T-helper 9 cell (primary cell): ENCODE measurements at places on chromosomes 7 and 10.

DNA sequence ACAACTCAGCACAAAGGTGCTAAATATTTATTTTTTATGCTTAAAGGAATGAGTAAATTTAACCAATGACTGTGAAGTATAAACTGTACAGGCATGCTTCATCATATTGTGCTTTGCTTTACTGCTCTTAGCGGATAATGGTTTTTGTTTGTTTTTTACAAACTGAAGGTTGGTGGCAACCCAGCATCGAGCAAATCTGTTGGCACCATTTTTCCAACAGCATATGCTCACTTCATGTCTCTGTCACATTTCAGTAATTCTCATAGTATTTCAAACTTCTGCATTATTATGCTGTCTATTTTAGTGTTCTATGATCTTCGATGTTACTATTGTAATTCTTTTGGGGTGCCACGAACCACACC lies 22.8 kb downstream of the BRAF start:
- DNase-seq: no peak

GRCh38 chr7:100855515-100855914 lies 3.0 kb downstream of the SLC12A9 start:
- DNase-seq: no peak

DNA sequence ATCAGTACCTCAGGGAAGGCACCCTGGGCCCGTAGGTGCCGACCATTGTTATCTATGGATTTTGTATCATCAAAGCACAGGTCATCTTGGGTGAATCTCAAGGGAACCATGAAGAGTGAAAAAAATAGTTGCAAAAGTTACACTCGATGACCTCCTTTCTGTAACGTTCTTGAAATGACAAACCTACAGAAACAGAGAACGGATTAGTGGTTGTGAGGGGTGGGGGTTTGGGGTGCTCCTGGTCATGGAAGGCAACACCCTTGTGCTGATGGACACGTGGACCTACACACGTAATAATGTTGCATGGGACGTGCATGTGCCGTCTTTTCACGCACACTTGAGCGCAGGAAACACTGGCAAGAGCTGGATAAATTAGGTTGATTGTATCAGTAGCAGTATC lies 655.9 kb downstream of the SDK1 start:
- DNase-seq: no peak

GRCh38 chr10:64369885-64370773 lies 848.9 kb downstream of the REEP3 start:
- no peak for DNase-seq

DNA sequence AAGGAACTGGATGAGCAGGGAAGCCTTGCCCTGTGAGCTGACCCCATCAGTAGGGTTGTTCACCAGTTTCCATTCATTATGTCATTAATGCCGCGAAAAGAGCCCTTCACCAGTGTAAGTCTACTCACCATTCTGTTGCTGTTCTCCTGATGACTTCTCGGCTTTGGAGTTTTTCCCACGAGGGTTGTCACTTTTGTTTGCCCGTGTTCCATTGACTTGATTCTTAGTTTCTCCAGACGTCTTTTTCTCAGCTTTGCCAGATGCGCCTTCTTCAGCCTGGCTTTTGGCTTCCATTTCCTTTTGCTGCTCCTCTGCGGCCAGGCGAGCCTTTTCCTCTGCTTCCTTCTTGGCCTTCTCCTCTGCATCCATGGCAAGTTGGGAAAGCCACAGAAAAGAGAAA lies 128.8 kb downstream of the PPP1R17 start:
- no peak for DNase-seq

GRCh38 chr7:80286611-80287010 lies 152.0 kb downstream of the GNAI1 start:
- DNase-seq: no peak

- DNase-seq: no peak
These were observed 116.3 kb upstream of the BTBD16 start for GRCh38 chr10:122154545-122155366.

GRCh38 chr7:4093483-4093882 lies 588.6 kb upstream of the FOXK1 start:
- no peak for DNase-seq

DNA sequence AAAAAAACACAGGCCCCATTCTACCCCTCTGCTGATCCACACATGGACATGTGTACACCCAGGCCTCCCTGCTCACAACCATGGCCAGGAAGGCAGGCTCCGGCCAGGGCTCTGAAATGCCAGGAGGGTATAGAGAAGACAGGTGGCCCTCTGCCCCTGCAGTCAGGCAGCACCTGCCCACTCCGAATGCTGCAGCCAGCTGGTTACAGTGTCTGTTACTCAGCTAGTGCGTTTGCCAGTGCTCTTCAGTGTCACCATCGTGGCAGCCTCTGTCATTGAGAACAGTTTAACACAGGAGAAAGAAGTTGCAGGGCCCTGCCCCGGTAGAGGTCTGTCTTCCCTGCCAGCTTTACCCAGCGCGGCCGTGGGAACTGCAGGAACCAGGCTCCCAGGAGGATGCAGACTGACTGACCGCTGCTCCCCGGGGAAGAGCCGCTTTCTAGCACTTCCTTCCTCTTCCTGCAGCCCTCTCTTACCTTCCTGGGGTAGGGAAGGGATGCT lies 128.8 kb upstream of the FAM20C start:
- no peak for DNase-seq

- DNase-seq: no peak
These were observed 423 bp downstream of the LSM5 start for GRCh38 chr7:32489788-32490126.

GRCh38 chr7:135260930-135261721 lies 27.5 kb downstream of the STRA8 start:
- no peak for DNase-seq

DNA sequence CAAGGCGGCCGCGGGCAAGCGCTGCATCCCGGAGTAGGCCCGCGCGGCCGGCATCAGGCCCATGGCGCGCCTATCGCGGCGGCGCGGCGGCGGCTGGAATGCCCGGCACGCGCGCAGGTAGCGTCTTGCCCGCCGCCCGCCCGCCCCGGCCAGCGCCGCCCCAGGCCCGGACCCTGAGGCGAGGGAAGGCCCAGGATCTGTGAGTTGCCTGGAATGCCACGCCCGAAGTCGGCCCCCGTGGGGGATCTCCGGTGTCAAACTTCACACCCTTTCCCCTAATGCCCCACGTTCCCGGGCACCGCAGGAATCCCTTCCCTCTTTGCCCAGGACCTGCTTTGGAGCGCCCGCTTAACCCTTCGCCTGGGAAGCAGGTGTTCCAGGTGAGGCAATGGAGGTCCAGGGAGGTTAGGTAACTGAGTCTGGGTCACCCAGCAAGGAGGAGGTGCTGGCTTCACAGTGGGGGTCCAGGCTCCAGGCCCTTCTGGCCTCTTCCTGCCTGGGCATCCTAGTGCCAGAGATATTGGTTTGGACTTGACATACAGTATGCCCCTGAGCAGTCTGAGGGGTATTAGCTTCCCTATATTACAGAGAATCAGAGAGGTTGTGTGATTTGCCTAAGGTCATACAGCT lies 138.1 kb downstream of the ARHGAP22 start:
- DNase-seq: no peak

DNA sequence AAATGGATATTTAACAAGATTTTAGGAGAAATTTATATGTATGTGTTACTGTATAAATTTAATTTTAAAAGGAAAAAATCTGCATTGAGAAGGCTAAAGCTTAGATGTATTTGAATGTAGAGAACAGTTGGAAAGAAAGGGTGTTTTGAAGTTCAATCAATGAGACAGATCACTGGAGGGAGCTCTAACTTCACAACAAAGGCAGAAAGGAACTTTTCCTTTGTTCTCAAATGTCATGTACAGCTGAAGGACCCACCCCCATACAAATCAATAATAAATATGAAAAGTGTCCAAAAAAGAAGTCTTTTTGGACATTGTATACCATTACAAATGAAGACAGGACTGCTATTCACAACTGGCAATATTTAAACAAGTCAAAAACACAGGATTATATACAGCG lies 403.4 kb downstream of the DNAJB9 start:
- no peak for DNase-seq

DNA sequence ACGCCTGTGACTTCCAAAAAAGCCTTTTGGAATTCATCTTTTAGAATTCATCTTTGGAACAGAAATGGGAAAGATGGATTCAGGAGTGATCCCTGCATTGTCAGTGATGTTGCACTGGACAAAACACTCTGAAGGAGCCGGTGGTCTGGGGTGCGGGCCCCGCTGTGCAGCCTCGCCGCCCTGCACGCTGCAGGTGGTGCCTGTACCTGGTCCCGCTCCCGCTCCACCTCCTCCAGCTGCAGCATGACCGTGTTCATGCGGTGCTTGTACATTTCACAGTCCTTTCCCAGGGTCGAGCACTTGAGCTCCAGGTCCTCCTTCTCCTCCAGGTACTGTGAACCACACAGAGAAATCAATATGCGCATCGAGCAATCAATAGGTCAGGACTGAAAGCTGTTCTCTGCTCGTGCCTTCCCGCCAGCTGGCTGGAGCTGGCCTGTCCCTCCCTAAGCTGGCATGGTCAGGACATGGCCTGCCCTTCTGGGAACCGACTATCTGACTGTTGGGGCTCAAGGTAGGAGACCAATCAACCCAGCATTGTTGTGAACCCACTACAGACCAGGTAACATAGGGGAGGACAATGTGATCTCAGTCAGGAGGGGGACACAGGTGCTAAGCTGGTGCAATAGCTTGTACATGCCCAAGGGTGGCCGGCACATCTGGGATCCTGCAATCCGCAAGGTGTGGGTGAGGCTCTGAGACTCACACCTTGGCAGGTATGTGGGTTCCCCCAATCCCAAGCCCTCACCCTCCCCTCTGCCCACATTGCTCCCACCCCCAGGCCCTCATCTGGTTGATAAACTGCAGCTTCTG lies 93.8 kb upstream of the GNA12 start:
- no peak for DNase-seq

GRCh38 chr10:77686650-77687417 lies 49.2 kb upstream of the KCNMA1 start:
- DNase-seq: no peak

GRCh38 chr7:11702938-11703337 lies 129.1 kb downstream of the THSD7A start:
- no peak for DNase-seq

DNA sequence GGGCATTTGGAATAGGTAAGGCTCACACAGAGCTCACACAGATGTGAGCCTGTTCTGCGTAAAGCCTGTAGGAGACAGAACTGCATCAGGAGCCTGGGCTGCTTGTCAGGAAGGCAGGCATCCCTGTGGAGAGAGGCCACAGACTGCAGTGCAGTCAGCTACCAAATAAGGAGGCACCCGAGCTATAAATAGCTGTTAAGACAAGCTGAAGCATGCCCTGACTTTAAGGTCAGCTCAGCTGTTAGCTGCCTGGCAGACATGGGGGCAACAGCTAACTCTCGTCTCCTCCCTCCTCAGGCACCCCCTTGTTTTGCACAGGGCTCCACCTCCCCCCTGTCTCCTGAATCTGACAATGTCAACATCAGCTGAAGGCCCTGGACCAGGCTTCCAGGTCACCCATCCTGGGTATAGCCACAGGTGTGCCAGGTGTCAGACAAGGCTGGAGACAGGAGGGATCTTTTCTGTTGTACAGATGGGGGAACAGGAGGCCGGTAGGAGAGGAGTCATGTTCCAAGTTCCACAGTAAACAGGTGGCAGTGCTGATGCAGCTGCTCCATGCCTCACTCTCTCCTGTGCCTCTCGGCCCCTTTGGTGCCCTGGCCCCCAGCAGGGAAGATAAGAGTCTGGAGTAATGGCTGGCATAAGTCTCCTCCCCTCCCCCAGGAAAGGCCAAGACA lies 27.6 kb upstream of the MKRN1 start:
- no peak for DNase-seq

DNA sequence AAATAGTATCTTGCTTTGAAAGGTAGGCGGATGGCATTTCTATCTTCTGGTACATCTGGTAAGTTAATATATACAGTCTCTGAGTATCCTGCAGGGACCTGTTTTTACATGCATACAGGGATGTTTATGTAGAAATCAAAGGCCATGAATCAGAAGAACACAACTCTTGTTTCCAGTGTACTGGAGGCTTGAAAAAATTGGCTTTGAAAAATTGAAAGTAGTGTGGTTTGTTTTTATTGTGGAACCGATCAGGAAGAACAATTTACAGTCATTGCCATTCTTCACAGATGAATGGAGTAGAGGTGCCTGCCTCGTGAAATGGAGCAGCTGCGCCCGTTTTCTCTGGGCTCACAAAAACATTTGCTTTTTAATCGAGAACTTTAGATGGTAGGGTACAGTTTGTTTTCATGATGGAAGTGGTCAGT lies 54.0 kb upstream of the RPA3 start:
- no peak for DNase-seq

GRCh38 chr10:130771491-130771946 lies 540.0 kb downstream of the TCERG1L start:
- DNase-seq: no peak

- DNase-seq: no peak
These were observed 59.1 kb upstream of the PPP2R2D start for GRCh38 chr10:131841661-131842139.

DNA sequence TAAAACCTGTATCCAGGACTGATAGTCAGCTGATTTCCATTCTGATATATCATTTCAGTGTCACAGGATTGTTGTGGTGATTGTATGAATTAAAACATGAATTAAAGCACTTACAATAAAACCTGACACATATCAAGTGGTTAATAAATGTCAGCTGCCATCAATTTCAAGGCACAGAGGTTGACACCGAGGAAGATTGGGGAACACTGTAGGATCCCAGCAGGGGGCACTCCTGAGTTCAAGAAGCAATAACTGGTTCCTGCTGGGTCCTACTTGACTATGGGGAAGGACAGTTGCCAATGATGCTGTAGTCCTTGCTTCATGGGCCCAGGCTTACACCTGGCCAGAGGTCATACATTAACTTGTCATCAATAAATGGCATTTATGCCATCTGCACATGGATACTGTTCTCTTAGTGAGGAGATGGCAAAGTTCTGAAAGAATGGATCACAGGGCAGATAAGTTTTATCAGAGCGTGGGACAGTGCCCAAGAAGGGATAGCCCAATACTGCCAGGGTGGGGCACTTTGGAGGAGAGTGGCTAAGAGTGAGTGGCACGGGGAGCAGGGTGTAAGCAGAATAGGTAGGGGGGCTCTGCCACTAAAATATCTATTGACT lies 24.1 kb downstream of the FZD1 start:
- DNase-seq: no peak

DNA sequence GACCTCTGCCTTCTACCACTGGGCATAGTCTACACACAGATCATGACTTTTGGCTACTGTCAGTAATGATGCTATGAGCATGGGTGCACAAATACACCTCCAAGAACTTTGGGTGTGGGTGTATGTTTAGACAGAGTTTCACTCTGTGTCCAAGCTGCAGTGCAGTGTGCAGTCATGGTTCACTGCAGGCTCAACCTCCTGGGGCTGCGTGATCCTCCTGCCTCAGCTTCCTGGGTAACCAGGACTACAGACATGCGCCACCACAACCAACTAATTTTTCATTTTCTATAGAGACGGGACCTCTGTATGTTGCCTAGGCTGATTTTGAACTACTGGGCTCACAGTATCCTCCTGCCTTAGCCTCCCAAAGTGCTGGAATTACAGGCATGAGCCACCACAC lies 194.4 kb downstream of the NSUN6 start:
- no peak for DNase-seq

DNA sequence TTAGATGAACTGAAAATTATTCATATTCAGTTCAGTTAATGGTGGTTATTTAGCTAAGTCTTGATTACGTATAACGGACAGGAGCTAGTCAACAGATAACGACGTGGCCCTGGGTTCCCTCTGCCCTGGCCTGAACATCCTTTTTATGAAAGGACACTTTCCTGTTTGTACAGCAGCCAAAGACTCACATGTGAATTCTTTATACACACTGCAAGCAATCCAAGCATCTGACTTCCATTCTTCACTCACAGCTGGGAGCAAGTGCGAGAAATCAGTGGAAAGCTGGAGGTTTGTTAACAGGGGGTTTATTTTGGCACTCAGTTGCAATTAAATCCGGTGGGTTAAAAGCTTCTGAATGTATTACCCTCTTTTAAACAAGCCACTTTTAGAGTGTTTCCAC lies 148.1 kb upstream of the GDF10 start:
- DNase-seq: no peak
